ENCODE measurements at places on chromosomes 16 and 17. TPM values are rescaled to one million over a fixed set of nuclear protein-coding genes. Genes with fewer than 3 reads are reported as not detected.
A peak's percentile ranks its signal among the peaks of the same experiment; 100 is the strongest.

The MYOCD gene
- 1.4 TPM for total RNA-seq

The KCNJ2 gene
- 10.2 TPM for total RNA-seq

The LDHD gene
- not detected for total RNA-seq

The ROGDI gene
- total RNA-seq: 33.6 TPM

The KRTAP4-9 gene
- not detected for total RNA-seq

The PLEKHM1 gene
- 41.9 TPM for total RNA-seq

The EPX gene
- total RNA-seq: not detected

The GAS7 gene
- 8.5 TPM for total RNA-seq

GRCh38 chr17:79546386-79546785 lies 64.5 kb downstream of the RBFOX3 start:
- no peak for DNase-seq

- no peak for DNase-seq
Measured at GRCh38 chr17:34822007-34822739, 139.1 kb downstream of the CCT6B start.

GRCh38 chr16:63720848-63721247 lies 1401.0 kb downstream of the CDH11 start:
- DNase-seq: no peak

DNA sequence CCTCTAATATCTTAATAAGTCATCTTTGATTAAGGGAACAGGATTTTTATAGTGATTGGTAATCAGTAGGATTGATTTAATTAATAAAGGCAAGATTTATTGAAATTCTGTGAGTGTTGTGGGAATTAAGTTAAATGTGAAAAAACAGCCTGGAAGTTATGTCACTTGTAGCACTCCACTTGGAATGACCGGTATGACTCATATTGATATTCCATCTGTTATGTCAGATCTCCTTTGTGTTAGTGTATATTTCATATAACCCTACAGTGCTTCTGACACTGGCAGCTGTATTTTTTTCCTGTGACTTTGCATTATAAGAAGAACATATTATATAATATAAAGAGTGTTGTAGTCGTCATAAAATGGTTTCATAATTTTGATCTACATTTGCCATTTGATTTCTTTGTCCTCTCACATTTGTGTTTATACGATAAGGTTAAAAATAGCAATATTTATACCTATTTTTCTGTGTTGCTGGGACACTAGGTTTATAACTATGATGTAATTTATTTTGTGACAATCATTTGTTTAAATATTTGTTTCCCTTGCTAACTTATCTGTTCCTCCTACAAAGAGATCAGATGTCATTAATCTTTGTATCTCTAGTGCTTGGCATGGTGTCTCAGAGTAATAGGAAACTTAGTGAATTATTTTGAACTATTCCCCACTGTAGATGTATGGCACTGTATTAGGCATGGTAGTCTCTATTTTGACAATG lies 249.0 kb downstream of the BCAS3 start:
- DNase-seq: no peak

GRCh38 chr16:50360779-50361178 lies 8.0 kb downstream of the BRD7 start:
- peak; percentile 30 for DNase-seq

DNA sequence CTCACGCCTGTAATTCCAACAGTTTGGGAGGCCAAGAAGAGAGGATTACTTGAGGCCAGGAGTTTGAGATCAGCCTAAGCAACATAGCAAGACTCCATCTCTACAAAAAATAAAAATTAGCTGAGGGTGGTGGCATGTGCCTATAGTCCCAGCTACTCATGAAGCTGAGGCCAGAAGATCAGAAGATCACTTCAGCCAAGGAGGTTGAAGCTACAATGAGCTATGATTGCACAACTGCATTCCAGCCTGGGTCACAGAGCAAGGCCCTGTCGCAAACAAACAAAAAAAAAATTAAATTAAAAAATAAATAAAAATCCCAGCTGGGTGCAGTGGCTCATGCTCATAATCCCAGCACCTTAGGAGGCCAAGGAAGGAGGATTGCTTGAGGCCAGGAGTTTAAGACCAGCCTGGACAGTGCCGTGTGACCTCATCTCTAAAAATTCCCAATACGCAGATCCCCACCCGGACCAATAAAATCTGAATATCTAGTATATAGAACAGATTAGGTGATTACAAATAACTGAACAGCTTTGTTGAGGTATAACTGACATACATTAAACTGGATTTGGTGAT lies 18.2 kb upstream of the ATF7IP2 start:
- DNase-seq: no peak

DNA sequence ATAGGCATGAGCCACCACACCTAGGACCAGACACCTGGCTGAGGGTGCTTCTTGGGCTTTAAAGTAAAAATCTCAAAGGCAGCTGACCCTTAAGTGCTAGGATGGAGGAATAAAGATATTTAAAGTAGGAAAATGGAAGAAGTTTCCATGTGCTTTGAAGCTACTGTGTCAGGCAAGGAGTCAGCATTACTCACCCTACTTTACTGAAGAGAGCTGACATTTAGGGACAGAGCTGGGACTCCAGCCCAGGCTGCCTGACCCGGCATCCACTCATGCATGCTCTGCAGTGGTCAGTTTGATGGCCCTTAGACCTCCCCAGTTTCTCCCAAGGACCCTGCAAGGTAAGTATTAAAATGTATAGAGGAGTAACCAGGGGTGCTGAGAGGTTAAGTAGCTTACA lies 124.7 kb upstream of the PLCG2 start:
- DNase-seq: no peak

- DNase-seq: no peak
Measured at GRCh38 chr17:68047153-68047846, 11.8 kb downstream of the KPNA2 start.

Measured in astrocyte (in vitro differentiated cells and primary cell).